ENCODE measurements at places on chromosomes 11 and 22.

DNA sequence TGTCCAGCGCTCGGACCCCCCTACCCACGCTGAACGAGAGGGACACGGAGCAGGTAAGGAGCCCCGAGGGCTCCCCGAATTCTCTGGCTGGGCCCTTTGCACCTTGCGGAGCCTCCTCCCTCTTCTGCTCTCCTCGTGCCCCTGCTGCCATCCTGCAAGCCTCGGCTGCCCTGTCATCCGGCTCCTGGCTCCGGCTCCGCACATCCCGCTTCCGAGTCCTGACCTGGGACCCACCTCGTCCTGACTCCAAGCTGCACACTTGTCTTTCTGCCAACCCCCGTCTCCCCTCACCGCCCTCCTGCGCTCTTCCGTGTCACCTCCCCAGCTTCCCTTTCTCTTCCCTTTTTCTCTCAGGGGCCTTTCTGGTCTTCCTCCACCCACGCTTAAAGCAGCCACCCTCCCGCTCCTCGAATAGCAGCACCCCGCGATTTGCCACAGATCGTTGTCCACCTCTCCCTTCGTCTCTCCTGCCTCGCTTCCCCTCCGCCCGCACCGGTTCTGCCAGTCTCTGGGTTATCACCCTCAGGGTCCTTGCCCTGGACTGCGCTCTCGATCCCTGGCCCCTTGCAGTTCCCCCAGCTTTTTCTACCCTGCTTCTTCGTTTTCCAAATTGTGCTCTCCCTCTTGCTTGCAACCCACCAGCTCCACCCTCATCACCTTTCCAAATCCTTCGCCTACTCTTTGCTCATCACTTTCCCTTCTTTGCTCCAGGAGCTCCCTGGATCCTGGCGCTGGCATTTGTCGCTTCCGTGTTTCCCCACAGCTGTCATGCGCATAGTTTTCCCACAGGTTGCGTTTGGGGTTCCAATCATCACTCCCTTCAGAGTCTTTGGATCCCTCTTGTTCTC, 822 bp downstream of the MARK2 start:
- peak; percentile 50 for DNase-seq

DNA sequence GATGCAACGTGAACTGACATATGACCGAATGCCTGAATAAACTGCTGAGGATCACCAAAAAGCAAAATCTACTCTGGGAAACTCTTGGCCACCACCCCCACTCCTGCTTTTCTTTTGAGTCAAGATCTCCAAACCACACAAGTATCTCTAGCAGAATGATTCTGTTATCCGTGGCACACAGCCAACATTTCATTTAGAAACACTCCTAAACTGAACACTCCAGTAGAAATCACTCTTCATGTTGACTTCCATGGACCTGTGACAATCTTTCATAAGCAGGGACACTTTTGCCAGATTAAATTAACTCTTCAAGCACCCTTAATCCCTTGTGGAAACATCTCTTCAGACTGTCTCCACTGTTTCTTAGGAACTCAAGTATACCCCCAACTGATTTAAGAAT, 44.4 kb downstream of the VSIG10L2 start:
- DNase-seq = peak; percentile 47

- no peak for DNase-seq
Measured at GRCh38 chr22:18962308-18962635, 26.2 kb upstream of the PRODH start.

DNA sequence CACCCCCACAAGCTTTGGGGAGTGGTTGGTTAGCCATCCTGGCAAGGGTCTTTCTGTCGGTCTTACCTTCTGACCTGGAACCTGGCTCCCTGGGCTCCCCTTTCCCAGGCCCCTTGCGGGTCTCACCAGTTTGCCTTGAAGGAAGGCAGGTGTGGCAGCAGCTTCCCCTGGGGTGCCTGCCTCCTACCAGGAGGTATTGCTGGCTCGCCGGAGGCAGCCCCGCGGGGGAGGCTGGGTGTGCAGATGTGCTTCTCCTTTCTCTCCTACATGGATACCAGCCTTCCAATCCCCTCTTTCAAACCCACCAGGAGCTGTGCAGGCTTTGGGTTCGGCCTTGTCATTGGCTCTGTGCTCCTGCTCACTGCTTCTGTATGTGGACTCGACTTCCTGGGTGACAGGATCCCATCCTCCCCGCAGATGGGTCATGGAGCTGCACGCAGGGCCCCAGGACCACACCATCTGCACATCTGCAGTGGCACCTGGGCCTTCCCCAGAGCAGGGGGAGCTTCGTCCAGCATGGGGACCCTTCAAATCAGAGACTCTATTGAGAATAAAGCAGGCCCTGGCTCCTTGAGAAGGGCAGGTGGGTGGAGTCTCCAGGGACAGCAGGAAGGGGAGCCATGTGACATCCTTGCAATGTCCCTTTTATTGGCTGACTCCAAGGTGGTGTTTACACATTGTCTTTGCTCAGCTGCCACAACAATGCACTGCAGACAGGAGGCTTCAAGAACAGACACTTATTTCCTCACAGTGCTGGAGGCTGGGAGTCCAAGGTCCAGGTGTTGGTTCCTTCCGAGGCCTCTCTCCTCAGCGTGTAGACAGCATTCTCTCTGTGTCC, 592.0 kb downstream of the BRD1 start:
- no peak for DNase-seq
